ENCODE measurements at places on chromosomes 7 and 10.

DNA sequence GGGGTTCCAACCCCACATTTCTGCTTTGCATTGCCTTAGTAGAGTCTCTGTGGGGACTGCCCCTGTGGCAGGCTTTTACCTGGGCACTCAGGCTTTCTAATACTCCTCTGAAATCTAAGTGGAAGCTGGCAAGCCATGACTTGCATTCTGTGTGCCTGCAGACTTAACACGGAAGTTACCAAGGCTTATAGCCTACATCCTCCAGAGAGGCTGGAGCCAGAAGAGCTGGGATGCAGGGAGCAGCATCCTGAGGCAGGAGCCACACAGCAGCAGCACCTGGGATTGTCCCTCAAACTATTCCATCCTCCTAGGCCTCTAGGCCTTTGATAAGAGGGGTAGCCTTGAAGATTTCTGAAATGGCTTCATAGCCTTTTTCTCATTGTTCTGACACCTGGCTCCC, 22.1 kb upstream of the ABCC2 start:
- no peak for DNase-seq

DNA sequence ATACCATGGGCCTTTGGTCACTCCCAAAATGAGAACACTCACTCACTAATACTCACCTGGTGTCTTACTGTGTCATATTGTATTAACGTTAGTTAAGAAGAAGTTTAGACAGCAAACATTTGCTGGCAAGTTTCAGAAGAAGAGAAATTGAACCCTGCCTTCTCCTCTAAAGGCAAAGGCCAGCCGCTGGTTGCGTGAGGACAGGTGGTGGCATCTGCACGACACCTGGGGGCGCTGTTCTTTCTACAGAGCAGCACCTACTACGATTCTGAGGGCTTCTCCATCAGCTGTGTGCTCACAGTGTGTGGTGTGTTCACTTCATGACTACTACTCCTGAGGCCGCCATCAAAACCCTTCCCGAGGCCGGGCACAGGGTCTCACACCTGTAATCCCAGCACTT, 17.9 kb upstream of the CLEC2L start:
- no peak for DNase-seq

DNA sequence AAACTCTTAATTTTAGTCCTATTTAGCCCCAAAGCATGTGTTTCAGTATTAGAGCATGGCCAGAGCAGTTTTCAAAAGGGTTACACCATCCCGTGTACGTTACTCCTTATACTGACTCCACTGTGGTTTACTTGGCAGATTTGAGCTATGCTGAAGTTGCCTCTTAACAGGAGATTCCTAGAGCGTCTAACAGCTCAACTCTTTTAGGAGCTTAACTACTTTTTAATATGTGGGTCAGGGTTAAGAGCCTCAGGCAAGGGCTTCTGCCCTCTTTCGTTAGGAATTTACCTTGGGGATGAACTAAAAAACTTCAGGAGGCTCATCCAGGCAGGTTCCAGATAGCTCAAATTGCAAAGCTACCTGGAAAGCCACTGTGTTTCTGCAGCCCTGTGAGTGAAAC, 674.8 kb upstream of the C7orf33 start:
- DNase-seq, result no peak

DNA sequence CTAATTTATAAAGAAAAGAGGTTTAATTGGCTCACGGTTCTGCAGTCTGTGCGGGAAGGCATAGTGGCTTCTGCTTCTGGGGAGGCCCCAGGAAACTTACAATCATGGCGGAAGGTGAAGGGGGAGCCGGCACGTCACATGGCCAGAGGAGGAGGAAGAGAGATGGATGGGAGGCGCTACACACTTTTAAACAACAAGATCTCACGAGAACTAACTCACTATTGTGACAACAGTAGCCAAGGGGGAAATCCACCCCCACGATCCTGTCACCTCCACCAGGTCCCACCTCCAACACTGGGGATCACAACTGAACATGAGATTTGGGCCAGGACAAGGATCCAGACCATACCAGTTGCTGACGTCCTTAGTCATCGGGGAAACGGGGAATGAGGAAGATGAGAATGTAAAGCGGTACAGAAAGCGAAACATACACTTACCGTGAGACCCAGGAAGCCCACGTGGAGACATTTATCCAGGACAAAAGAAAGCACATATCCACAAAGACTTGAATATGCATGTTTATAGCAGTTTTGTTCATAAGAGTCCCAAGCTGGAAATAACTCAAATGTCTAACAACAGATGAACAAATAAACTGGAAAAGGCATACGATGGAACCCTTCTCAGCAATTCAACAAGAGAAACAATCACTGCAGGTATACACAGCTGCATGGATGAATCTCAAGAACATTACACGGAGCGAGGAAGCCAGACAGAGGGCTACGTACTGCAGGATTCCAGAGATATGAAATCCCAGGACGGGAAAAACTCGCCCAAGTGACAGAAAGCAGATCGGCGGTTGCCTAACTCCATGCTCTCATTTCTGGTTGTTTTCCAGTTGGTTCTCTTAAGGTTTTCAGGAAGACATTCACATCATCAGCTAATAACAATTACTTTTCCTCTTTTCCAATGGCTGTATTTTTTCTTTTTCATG, 26.2 kb upstream of the INPP5A start:
- DNase-seq, result no peak

GRCh38 chr7:43454936-43455518, 127.9 kb upstream of the STK17A start:
- peak; percentile 43 for DNase-seq

- no peak for DNase-seq
These were observed 37.5 kb downstream of the PFKFB3 start for GRCh38 chr10:6240254-6240653.
